Mesothelial cell of epicardium (in vitro differentiated cells): ENCODE measurements at places on chromosomes 7 and 10.
A peak's percentile ranks its signal among the peaks of the same experiment; 100 is the strongest.

GRCh38 chr10:124069341-124070264 lies 23.8 kb downstream of the CHST15 start:
- DNase-seq = no peak
- no peak overlapping the region for H3K4me3 ChIP-seq
- H3K4me1 ChIP-seq = peaks cover 52% of the 10 kb centered on the region
- no peak overlapping the region for H3K27ac ChIP-seq
- no peaks in the 10 kb centered on the region for H3K36me3 ChIP-seq
- H3K27me3 ChIP-seq = no peaks in the 10 kb centered on the region

GRCh38 chr7:33671531-33672262 lies 233.6 kb upstream of the BMPER start:
- H3K27me3 ChIP-seq = no peaks in the 10 kb centered on the region
- peaks cover 19% of the 10 kb centered on the region for H3K4me1 ChIP-seq
- DNase-seq = no peak
- H3K4me3 ChIP-seq = no peak overlapping the region
- no peak overlapping the region for H3K27ac ChIP-seq
- peaks cover 2% of the 10 kb centered on the region for H3K36me3 ChIP-seq

GRCh38 chr10:101053516-101053915 lies 8.3 kb upstream of the KAZALD1 start:
- H3K27me3 ChIP-seq = peaks cover 35% of the 10 kb centered on the region
- no peaks in the 10 kb centered on the region for H3K36me3 ChIP-seq
- no peak overlapping the region for H3K4me3 ChIP-seq
- DNase-seq = no peak

- DNase-seq = no peak
- H3K27me3 ChIP-seq = peaks cover 71% of the 10 kb centered on the region
- no peak overlapping the region for H3K4me3 ChIP-seq
- H3K27ac ChIP-seq = no peak overlapping the region
- H3K36me3 ChIP-seq = no peaks in the 10 kb centered on the region
These were observed 18.8 kb upstream of the MINDY3 start for GRCh38 chr10:15879058-15879457.

DNA sequence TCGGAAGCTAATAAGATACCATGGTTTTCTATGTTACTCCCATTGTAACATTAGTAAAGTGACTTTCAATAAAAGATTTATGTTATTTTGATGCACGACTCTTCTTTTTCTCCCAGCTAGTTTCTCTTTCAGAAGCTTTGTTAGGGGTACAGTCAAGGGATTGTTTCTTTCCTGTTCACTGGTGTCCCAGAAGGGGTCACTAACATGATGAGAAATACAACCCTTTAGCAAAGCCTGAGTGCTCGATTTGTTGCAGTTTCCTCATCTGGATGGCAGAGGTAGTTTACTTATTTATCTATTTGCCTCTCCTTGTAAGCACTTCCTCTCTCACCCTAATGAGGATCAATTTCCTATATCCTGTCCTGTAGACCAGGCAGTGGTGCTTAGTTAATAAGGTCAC lies 17.0 kb downstream of the SRI start:
- H3K27me3 ChIP-seq = no peaks in the 10 kb centered on the region
- no peak overlapping the region for H3K27ac ChIP-seq
- DNase-seq = no peak
- no peak overlapping the region for H3K4me3 ChIP-seq
- no peaks in the 10 kb centered on the region for H3K4me1 ChIP-seq
- peaks cover 35% of the 10 kb centered on the region for H3K36me3 ChIP-seq

- peaks cover 28% of the 10 kb centered on the region for H3K4me1 ChIP-seq
- peaks cover 6% of the 10 kb centered on the region for H3K36me3 ChIP-seq
- H3K4me3 ChIP-seq = peak overlapping the region; percentile 80
- peaks cover 4% of the 10 kb centered on the region for H3K27me3 ChIP-seq
- peak; percentile 80 for DNase-seq
- no peak overlapping the region for H3K27ac ChIP-seq
These were observed 2.0 kb downstream of the ZNF503 start for GRCh38 chr10:75399461-75400162.

DNA sequence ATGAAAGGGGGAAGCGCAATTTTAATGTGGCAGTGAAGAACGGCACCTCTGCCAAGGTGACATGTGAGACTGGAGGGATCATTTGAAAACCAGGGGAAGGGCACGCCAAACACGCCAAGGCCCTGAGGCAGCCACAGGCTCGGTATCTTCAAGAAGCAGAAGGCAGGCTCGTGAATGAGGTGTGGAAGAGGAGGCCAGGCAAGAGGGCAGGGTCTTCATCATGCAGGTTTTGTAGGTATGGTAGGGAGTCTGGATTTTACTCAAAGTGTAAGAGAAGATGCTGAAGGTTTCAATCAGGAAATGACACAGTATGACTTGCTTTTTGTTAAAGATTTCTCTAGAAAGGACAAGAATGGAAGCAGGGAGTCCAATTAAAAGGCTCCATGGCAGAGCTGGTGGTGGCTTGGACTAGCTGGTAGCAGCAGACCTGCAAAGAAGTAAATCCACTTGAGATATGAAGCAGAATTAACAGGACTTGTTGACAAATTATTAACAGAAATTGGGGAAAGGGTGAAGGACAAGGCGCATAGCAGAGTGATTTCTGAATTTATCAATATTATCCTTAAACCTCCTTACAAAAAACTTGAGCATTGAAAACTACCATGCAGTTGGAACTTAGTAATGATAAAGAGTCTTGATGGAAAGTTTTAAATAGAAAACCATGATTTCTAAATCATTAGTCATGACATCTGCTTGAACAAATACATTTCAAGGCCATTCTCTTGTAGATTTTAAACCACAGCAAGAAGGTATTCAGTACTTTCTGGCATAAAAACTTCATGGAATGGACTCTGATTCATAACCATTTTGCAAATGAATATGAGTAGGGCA lies 70.4 kb downstream of the COA1 start:
- H3K36me3 ChIP-seq = peaks cover 21% of the 10 kb centered on the region
- H3K27ac ChIP-seq = peak overlapping the region; percentile 23
- no peaks in the 10 kb centered on the region for H3K27me3 ChIP-seq
- no peak for DNase-seq
- no peaks in the 10 kb centered on the region for H3K4me1 ChIP-seq
- no peak overlapping the region for H3K4me3 ChIP-seq

GRCh38 chr7:150739033-150739432 lies 1.8 kb downstream of the GIMAP5 start:
- no peak for DNase-seq
- H3K4me1 ChIP-seq = no peaks in the 10 kb centered on the region
- H3K27me3 ChIP-seq = peaks cover 91% of the 10 kb centered on the region
- no peak overlapping the region for H3K27ac ChIP-seq

DNA sequence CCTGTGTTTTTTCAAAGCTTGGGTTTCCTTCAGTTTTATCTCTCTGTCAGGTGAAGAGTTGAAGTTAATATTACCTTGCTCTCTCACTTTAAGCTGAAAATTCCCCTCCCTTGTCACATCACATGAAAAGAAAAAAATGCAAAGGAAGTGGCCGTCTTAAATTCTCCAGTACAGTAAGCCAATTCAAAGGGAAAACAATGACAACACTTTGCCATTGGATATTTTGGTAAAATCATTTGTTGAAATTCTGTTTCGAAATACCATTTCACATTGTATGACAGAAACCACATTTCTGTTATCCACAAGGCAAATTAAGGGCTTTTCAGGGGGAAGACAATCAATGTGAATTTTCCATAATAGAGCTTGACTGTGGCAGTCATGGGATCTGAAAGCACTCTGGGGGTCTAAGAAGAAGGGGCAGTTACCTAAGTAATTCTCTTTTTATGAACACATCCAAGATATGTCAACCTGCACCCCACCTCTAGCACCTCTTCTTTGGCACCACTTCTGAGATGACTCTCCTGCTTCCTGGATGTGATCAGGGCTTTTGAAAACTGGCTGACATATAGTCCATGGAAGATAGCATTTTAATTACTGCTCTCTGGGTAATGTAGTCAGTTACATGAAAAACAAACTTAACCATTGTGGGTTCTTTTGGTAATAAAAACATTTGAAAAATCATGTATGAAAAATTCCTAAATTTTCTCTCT lies 63.8 kb downstream of the ENTPD1 start:
- no peaks in the 10 kb centered on the region for H3K36me3 ChIP-seq
- H3K27me3 ChIP-seq = peaks cover 32% of the 10 kb centered on the region
- H3K27ac ChIP-seq = no peak overlapping the region

GRCh38 chr10:125551247-125551646 lies 131.7 kb downstream of the TEX36 start:
- no peak overlapping the region for H3K27ac ChIP-seq
- H3K36me3 ChIP-seq = no peaks in the 10 kb centered on the region
- DNase-seq = no peak
- no peak overlapping the region for H3K4me3 ChIP-seq

DNA sequence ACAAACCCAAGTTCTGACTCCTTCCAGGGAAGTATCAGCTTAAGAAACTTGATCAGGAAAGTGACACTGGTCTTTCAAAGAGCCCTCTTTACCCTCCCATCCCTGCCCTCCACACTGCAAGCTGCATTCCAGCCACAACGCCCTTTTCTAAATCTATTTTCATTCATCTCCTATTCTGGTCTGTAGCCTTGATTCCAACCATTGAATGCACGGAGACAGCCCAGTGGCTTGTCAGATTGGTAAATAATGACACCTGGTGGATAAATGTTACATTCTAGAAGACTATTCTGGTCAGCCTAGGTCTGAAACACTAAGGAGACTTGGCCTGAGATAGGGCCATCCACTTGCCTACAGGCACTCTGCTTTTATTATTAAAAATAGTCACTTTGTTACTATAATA lies 20.9 kb downstream of the MORN4 start:
- H3K4me3 ChIP-seq = no peak overlapping the region
- peaks cover 8% of the 10 kb centered on the region for H3K36me3 ChIP-seq
- no peaks in the 10 kb centered on the region for H3K27me3 ChIP-seq
- no peaks in the 10 kb centered on the region for H3K4me1 ChIP-seq
- no peak for DNase-seq
- H3K27ac ChIP-seq = no peak overlapping the region

- no peak for DNase-seq
- no peak overlapping the region for H3K4me3 ChIP-seq
- peaks cover 7% of the 10 kb centered on the region for H3K4me1 ChIP-seq
These were observed 44.9 kb downstream of the DPYSL4 start for GRCh38 chr10:132231656-132232022.

DNA sequence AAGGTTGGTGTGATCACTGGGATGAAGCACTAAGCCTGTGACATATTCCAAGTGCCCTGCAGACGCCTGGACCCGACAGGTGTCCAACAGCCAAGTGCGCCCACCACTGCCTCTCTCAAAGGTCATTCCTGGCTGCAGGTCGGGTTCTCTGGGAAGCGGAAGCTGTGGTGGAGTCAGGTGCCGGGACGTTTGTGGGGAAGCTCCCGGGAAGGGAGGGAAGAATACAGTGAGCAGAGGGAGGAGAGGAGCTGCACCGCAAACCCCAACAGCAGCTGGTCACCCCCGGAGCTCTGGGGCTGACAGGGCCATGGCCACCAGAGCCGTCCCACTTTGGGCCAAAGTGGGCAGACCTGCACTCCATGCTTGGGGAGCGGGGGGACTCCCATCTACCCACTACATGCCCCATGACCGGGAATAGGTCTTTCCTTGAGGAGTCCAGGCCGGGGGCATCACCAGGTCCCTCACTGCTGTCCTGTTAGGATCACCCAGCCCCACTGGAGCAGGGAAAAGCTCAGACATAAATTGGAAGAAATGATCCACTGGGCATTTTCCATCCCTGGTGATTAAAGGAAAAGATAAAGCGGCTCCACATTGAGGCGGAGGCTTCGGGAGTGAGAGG lies 84.5 kb upstream of the PPP2R2D start:
- no peak for DNase-seq
- H3K4me1 ChIP-seq = no peaks in the 10 kb centered on the region
- peaks cover 28% of the 10 kb centered on the region for H3K27me3 ChIP-seq
- no peak overlapping the region for H3K27ac ChIP-seq
- no peaks in the 10 kb centered on the region for H3K36me3 ChIP-seq
- H3K4me3 ChIP-seq = no peak overlapping the region

- no peaks in the 10 kb centered on the region for H3K36me3 ChIP-seq
- H3K27me3 ChIP-seq = peaks cover 30% of the 10 kb centered on the region
- peaks cover 8% of the 10 kb centered on the region for H3K4me1 ChIP-seq
- no peak overlapping the region for H3K27ac ChIP-seq
- H3K4me3 ChIP-seq = no peak overlapping the region
These were observed 78.3 kb upstream of the SLC26A5 start for GRCh38 chr7:103524042-103524907.

DNA sequence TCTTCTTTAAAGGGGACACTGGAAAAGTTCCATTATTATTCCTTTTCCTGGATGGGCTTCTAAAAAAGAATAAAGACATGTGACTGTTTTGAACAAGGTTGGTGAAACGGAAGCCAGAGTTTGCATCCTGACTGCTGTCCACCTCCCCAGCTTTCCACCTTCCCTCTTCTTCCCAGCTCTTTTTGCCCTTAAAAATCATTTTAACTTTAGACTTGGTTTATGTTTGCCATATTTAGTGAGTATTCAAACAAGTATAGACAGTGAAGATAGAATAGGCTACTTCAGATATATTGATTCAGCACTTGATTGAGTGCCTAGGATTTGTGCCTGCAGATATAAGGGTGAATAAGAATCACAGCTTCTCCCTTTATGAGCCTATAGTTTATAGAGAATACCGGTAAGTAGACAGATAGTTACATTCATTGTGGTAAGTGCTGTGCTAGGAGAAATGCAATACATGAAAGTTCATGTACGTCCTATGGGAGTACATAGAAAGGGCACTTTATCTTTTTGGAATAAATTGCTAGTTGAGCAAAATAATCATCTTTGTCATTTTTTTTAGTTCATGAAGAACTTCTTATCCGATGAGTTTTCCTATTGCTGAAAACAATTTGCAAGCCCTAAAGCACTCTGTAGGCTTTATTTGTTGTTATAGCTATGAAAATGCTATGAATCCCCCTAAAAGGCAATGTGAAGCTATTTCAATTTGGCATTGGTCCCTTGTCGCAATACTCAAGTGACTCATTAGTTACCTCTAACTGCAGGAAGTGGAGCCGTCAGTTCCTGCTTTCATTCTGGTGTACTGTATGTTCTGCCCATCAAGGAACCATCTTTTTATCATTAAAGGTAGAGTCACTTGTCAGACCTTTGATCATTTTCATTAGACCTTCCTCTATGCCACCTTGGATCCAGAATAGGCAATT lies 57.2 kb upstream of the STRIP2 start:
- H3K36me3 ChIP-seq = peaks cover 7% of the 10 kb centered on the region
- peaks cover 2% of the 10 kb centered on the region for H3K4me1 ChIP-seq
- no peak for DNase-seq
- no peaks in the 10 kb centered on the region for H3K27me3 ChIP-seq
